Thoracic aorta (tissue), 2 donors: ENCODE measurements at places on chromosomes 6 and 20.

DNA sequence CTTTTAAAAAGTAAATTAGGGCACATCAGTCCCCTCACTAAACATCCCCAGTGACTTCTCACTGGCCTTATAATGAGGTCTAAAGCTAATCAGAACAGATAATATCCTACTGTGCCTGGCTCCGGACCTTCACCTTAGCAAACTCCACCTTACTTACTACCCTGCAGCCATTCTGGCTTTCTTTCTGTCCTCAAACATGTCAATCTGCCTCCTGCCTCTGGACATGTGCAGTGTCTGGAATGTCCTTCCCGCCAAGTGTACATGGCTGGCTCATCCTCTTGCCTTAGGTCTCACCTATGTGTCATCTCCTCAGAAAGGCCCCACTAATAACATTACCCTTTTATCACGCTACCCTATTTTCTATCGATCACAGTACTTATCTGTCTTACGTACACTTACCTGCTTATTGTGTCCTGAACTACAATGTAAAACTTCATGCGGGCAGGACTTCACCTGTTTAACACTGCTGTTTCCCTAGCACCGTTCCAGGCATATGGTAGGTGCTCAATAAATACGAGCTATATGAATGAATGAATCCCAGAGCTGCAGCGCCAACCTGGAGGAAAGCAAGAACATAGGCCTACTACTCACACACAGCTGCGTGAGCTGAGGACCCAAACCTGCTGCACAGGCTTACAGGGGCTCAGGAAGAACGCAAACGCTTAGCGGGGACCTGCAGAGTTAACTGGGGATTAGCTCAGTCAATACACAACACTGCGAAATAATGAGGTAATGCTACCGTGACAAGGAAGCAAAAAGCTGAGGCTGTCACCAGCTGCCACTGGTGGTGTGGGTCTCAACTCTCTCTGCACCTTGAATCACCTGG is 991 bp downstream of the UQCC2 start:
- DNase-seq, result no peak

DNA sequence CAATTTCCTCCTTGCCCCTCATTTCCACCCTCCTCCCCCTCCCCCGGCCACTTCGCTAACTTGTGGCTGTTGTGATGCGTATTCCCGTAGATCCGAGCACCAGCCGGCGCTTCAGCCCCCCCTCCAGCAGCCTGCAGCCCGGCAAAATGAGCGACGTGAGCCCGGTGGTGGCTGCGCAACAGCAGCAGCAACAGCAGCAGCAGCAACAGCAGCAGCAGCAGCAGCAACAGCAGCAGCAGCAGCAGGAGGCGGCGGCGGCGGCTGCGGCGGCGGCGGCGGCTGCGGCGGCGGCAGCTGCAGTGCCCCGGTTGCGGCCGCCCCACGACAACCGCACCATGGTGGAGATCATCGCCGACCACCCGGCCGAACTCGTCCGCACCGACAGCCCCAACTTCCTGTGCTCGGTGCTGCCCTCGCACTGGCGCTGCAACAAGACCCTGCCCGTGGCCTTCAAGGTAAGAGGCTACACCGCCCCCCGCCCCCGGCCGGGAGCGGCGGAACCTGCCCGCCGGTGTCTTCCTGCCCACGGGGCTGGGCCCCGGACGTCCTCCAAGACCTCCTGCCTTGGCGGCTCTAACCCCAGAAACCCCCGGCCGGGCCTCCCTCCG is 44.9 kb upstream of the SUPT3H start:
- no peak for DNase-seq

DNA sequence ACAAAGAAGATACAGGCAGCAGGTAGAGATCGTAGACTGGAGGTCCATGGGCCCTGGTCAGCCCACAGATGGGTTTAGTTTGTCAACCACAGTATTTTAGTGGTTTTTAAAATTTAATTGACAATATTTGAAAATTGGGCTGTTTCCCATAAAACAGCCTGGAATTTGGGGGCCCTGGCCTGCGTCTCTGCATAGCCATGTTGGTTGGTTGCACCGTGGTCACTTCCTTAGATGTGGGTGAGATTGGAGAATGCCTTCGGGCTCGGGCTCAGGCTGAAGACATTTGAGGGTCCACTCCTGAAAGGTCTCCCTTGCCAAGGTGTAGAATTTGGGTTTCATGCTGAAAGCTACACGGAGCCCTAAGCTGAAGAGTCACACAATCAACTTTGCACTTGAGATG is 7.7 kb downstream of the DUSP22 start:
- DNase-seq, result no peak

- DNase-seq, result no peak
Observed at GRCh38 chr6:143400258-143401067, 50.0 kb downstream of the ADAT2 start.

DNA sequence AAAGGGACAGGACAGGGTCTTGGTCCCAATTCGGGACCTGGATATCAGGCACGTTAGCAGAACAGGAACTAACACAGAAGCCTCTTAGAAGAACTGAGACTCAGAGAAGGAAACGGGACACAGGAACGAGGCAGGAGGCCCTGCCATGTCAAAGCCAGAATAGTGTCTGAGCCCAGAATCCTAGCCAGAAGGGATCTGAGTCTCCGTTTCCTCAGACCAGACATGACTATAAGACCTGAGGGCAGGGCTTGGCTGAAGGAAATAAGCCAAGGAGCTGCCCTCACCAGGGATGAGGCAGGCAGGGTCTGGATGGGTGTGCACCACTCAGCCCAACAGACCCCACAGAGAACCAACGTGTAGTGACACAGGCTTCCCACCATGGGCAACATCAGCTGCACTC is 40.3 kb downstream of the TRERF1 start:
- DNase-seq, result no peak

GRCh38 chr6:14804001-14804784 is 441.7 kb upstream of the JARID2 start:
- no peak for DNase-seq

GRCh38 chr6:14422917-14423316 is 305.3 kb downstream of the CD83 start:
- DNase-seq, result no peak

GRCh38 chr20:45998337-45998736 is 10.4 kb upstream of the MMP9 start:
- no peak for DNase-seq

DNA sequence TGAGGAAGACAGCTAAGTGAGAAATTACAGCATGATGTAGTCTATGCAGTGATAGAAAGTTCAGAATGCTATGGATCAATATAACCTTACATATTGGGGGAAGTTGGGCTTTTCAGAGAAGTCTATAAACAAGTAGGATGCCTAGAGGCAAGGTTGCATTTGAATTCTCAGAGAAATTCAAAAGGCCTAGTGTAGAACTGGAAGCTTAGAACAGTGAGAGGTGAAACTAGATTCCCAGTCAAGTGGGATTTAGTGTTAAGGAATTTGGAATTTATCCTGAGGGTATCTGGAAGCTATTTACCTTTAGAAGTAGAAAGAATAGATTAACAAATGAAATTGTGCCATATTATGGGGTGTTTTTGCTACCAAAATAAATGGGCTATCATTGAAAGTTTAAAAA is 4.3 kb downstream of the CENPW start:
- no peak for DNase-seq

DNA sequence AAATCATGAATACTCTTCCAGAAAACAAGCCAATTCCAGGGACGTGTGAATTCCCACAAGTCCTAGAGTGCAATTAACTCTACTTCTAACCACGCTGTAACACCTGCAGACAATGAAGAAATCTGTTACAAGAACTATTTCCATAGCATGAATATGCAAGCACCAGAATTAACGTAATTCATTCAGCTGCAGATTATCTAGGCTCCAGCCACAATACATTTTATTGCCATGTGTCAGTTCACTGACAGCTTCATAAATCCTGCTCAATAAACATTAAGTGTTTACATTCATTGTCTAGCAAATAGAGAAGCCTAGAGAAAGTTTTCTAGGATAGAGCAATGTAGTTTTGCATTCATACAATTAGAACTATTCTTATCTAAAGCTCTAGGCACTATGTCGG is 1348.5 kb downstream of the GRIK2 start:
- no peak for DNase-seq

- DNase-seq, result no peak
Observed at GRCh38 chr6:70082830-70083229, 216.5 kb downstream of the COL19A1 start.

DNA sequence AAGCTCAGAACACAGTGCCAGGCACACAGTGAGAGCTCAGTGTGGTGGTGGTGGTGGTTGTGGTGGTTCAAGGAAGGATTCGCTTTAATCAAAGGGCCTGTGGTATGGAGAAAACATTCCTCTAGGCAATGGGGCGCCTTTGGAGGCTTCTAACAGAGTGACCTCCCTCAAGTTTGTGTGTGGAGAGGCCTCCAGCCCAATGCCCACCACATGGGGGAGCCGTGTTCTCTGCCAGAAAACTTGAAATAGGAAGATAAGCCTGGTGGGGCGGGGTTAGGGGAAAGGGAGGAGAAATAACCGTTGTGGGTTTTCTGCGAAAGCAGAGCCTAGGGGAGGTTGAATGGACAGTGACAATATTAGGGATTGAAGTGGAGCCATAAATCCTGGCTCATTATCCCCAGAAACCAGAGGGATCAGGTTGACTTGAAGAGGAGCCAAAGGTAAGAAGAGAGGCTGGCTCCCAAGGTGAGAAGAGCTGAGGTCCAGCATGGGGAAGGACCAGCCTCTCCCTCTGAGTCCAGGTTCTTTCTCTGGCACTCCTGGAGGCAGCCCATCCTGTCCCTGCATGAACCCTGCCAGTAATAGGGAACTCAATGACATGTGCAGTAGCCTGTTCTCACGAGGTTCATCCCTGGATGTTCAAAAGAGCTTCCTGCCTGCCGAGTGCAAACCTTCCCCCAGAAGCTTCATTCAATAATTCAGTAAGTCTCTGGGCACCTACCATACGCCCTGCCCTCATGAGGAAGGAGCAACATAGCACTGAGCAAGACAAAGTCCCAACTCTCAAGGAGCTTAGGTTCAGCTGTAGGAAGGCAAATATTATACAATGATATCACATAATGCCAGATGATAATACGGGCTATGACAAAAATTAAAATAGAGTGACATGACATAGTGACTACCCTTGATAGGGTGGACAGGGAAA is 51.4 kb downstream of the TGM2 start:
- no peak for DNase-seq

DNA sequence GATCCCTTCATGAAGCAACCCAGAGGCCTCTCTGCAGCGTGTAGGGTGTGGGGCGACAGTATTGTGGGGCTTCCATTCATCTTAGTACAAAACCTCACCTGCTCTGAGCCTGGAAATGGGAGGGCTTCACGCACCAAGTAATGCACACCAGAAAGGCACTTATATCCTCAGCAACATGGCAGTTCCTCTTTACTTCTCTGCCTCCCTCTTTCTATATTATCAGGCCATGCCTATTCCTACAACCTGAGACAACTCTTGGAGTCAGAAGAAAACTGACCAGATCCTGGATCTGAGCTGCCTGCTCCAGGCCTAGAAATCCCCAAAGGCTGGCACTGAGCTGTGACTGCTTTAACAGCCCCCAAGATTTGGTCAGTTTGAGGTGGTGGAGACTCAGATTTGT is 7.6 kb upstream of the ZNF76 start:
- no peak for DNase-seq

DNA sequence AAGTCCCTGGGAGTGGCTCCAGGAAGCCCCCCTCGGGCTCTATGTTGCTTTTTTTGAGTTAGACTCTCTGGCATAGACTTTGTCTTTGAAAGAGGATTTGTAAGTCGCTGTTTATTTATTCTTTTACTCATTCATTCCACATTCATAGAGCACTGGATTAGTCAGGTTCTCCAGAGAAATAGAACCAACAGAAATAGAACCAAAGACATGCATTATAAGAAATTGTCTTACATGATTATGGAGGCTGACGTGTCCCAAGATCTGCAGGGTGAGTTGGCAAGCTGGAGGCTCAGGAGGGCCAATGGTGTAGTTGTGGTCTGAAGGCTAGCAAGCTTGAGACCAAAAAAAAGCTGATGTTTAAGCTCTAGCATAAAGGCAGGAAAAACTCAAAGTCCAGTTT is 98.3 kb upstream of the CHD6 start:
- no peak for DNase-seq

GRCh38 chr6:53258076-53258773 is 90.5 kb downstream of the ELOVL5 start:
- no peak for DNase-seq

DNA sequence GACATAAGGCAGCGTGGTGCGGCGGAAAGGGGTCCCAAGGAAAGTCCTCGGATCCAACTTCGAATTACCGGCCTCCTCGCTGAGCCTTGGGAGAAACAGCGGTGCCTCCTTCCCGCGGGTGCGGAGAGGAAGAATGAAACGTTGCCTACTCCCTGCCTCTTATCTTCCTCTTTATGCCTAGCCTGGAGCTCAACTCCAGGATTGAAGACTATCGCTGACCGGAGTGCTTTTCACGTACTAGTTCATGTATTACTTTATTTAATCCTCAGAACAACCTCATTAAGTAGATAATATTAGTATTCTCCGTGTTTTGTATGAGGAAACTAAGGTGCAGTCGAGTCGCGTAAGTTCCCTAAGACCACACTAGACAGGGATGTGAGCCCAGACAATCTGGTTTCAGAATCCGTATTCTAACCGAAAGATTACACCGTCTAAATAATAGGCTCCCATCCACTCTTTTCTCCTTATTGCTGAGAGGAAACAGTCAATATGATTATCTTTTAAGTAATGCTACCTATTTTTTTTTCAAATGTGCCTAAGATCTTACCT is 793 bp upstream of the PDSS2 start:
- no peak for DNase-seq

DNA sequence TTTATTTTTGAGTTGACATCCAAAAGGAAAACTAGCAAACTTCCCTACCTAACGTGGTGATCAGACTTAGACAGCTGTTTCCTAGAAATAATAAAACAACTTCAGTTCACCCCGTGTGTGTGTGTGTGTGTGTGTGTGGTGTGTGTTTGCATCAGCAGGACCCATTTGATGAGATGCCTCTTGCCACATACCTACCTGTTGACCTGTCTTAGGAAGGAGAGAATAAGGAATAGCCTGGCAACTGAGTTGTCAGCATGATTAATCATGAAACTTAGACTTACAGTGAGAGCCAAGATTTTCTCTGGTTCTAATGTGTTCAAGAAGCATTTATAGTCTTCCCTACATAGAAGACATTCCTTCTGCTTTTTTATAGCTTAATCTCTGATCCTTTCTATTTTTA is 16.1 kb upstream of the PBOV1 start:
- DNase-seq, result no peak

GRCh38 chr6:122869437-122870024 is 80.5 kb downstream of the SMPDL3A start:
- no peak for DNase-seq

DNA sequence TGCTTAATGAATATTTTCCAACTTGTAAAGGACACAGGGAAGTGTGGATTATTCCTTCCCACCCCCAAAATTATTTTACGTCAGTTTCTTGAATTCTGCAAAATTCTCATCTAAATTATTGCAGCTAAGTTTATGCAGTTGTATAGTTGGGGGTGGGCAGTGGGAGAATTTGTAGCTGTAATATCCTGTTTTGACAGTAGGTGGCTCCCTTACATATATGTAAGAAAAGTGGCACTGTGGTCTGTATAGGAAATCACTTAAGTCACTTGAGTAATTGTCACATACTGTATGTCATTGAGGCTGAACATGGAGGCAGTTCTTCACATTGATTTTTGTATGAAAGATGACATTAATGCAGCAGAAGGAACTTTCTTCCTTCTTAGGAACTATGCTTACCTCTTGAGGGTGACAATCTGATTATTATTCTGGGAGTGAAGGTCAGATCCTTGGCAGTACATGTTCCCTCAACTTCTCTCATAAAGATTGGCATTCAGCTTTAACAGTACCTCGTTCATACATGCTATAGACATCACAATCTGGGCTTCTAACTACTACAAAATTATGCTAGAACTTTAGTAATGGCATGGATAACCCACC is 14.6 kb upstream of the CFAP206 start:
- no peak for DNase-seq

- no peak for DNase-seq
Observed at GRCh38 chr20:31544600-31544999, 30.4 kb downstream of the HM13 start.

- no peak for DNase-seq
Observed at GRCh38 chr6:106745197-106745770, 115.9 kb downstream of the QRSL1 start.
